Tongue (tissue), 3 donors: ENCODE measurements at places on chromosomes 16 and 17.
A peak's percentile ranks its signal among the peaks of the same experiment; 100 is the strongest.

DNA sequence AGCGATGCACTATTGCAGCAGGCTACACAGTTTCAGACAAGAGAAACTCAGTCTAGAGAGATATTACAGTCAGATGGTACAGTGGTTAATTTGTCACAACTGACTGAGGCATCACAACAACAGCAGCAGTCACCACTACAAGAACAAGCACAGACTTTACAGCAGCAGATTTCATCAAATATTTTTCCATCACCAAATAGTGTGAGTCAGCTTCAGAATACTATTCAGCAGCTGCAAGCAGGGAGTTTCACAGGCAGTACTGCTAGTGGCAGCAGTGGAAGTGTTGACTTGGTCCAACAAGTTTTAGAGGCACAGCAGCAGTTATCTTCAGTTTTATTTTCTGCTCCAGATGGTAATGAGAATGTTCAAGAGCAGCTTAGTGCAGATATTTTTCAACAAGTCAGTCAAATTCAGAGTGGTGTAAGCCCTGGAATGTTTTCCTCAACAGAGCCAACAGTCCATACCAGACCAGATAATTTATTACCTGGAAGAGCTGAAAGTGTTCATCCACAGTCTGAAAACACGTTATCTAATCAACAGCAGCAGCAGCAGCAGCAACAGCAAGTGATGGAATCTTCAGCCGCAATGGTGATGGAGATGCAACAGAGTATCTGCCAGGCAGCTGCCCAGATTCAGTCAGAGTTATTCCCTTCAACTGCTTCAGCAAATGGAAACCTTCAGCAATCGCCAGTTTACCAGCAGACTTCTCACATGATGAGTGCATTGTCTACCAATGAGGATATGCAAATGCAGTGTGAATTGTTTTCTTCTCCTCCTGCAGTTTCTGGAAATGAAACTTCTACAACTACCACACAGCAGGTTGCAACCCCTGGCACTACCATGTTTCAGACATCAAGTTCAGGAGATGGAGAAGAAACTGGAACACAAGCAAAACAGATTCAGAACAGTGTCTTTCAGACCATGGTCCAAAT lies 34.1 kb downstream of the NQO1 start:
- DNase-seq, result no peak

DNA sequence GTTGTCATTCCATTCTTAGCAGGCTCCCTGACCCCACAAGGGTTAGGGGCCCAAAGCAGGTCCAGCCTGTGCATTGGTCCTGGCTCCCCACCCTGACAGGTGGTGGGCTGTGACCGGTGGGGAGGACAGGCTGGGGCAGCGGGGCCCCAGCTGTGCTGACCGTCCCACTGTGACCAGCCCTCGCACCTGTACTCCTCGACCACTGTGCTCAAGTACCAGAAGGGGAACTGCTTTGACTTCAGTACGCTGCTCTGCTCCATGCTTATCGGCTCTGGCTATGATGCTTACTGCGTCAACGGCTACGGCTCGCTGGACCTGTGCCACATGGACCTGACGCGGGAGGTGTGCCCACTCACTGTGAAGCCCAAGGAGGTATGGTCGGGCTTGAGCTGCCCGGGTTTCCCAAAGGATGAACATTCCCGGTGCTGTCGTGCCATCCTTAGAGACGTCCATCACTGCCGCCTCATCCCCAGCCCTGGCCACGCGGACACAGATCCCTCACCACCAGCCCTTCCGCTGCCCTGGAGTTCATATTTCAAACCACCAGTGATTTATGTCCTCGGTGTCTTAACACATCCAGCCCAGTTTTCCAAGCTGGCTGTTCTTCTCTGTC lies 7.3 kb downstream of the DRC7 start:
- no peak for DNase-seq

DNA sequence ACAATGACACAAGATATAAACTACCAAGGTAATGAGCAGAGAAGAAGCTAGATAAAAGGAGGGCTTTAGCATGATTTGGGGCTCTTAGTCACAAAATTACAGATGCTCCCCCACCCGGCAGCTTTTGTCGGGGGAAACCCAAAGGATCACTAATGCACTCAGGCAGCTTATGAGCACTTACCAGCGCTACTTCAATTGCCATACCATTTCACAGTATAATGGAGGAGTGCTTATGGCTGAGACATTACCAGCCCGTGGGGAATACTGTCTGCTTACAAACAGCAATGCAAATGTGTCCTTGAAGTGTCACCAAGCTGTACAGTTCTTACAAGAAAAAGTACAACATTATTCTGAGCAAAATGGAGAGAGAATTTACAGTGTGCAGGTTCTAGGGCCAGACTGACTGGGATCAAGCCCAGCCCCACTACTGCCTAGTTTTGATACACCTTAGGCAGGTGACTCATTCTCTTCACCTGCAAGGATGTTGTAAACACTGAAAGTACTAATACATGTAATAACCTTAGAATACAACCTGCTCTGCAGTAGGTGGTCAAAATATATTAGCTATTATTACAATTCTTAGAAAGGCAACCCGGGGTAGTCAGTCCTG lies 16.3 kb downstream of the ANKFY1 start:
- no peak for DNase-seq

DNA sequence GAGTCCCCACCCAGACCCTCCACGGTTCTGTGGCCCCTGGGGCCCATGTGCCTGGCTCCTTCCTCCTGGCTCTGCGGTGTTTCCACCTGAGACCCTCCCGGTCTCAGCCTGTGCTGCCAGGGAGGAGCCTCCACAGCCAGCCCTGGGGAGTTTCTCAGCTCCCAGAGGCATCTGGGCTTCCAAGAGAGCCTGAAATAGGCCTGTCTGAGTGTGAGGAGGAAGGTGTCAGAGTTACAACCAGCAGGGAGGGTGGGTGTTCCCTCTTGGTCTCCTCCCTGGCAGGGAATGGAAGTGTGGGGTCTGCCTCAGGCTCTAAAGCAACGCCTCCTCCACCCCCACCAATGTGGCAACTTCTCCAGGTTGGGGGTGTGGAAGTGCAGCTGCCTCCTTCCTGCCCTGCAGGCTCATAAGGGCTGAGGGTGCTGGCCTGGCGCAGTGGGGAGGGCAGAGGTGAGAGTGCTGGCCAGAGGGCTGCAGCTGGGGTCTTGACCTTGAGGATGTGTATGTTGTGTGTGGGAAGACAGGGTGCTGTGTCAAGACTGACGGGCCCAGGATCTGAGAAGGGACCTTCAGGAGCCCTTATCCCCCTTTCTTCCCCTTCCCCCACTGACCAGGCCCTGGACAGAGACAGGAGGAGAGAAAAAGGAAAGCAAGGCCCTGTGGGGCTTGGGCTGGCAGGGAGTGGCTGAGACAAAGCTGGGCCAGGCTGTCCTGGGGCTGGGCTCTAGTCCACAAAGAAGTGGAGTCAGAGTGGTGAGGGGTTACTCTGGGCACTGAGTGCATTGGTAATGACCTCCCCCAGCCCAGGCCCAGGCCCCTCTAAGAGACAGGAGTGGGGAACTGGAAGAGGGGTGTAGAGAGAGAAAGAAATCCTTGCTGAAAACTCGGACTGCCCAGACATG lies 2.4 kb downstream of the CYGB start:
- DNase-seq, result no peak

DNA sequence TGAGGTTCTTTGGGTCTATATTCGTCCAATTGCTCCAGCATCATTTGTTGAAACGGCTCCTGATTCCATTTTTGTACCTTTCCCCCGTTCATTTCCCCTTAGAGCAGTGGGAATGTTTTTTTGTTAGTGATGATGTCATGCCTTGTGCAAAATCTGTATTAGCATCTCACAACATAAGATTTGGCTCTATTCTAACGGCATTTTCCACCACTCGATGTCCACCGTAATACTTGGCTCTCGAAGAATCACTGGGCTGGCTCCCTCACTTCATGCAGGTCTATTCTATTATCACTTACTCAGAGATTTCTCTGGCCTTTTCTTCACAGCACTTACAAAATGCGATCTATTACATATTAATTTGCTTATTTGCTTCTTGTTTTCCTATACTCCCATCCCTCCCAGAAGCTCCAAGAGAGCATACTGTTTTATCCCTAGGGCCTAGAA lies 571 bp upstream of the NME1 start:
- no peak for DNase-seq

GRCh38 chr17:14693382-14693781 lies 392.5 kb downstream of the HS3ST3B1 start:
- DNase-seq, result no peak

DNA sequence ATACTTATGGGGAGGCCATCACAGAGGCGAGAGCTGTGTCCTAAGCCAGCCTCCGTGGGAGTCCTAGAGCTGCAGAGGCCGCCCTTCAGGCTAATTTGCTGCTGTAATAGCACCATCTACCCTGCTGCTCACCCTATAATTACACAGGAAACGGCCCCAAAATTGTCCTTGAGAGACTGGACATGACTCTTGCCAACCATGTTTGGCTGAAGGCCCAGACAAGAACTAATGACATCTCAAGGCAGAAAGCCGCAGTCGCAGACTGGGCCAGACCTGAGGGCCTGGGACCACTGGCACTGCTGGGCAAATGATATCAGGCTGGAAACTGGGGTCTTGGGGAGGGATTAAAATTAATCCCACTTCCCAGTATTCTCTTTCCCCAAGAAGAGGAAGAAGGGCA lies 24.1 kb downstream of the PSMD7 start:
- no peak for DNase-seq

DNA sequence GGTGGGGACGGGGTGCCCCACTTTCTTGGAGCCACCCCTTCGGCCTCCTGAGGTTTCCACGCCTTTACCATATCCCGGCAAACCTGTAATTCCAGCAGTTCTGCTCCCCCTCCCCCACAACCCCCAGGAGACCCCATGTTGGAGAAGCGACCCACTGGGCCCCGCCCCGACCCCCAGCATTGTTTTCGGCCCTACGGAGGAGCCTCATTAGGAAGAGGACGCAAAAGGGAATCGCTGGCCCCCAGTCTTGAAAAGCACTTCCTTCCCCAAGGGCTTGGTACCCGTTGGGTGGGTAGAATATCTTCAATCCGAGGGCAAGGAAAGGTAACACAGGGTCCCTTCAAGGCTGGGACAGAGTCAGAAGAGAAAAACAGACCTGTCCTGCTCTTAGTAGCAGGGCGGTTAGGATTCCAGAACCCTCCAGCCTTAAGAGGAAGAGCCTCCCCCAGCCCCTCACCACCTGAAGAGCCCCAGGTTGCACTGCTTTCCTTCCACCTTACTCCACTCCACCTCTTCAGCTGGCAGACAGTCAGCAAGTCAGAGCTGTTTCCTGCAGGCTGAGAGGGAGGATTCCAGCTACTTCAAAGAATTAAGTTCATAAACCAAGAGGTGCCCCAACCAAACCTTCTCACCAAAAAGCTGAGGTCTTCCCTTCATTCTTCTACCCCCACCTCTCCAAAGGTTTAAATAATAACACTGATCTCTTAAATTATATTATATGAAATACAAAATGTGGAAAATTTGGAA lies 803 bp upstream of the TLCD2 start:
- no peak for DNase-seq

DNA sequence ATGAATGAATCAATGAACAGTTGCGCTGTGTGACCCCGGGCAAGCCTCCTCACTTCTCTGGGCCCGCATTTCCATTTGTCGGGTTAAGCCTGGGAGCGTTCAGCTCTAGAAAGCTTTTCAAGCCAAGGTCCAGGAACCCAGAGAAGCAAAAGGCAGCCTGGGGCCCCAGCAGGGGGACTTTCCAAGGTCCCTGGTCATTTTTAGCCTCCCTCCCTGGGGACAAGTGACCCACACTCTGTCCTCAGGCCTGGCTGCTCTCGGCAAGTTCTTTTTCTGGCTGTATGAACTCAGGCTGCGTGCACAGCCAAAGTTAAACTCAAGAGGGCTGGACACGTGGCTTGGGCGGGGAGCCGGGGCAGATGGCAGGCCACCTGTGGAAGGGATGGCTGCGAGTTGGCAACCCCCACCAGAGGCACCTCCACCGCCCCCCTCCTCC lies 41.4 kb upstream of the CIBAR2 start:
- peak; percentile 83 for DNase-seq

DNA sequence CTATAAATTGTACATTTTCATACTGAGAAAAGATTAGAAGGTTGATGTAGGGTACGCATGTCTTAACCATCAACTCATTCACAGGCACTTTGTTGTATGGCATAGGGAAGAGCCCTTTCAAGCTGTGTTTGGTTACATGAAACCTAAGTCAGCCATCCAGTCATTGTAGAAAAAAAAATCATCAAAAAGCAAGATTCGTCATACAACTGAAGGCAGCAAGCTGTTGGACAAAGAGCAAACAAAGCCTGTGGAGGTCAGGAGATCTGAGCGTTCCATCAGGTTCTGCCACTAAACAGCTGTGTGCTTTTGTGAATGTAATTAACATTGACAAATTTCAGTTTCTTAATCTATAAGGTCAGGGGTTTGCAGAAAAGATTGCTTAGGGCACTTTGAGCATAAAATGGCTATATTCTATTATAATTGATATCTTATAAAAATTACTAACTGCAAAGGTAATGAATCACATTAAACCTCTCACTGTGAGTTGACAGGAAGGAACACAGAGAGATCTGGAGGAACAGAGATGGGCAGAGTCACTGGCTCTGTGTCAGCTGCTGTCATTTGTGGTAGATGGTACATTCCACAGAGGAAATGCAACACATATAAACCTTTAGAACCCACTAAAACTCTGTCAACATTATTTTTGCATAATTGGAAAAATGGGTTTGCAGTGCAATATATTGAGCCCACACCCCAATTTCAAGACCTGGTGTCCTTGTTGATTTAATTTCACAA lies 66.3 kb upstream of the MYOCD start:
- no peak for DNase-seq

- no peak for DNase-seq
These were observed 266.4 kb downstream of the MAF start for GRCh38 chr16:79334127-79334526.

GRCh38 chr17:38747463-38748148 lies 530 bp downstream of the PCGF2 start:
- peak; percentile 69 for DNase-seq

GRCh38 chr17:83026311-83026811 lies 53.0 kb upstream of the METRNL start:
- DNase-seq, result no peak

DNA sequence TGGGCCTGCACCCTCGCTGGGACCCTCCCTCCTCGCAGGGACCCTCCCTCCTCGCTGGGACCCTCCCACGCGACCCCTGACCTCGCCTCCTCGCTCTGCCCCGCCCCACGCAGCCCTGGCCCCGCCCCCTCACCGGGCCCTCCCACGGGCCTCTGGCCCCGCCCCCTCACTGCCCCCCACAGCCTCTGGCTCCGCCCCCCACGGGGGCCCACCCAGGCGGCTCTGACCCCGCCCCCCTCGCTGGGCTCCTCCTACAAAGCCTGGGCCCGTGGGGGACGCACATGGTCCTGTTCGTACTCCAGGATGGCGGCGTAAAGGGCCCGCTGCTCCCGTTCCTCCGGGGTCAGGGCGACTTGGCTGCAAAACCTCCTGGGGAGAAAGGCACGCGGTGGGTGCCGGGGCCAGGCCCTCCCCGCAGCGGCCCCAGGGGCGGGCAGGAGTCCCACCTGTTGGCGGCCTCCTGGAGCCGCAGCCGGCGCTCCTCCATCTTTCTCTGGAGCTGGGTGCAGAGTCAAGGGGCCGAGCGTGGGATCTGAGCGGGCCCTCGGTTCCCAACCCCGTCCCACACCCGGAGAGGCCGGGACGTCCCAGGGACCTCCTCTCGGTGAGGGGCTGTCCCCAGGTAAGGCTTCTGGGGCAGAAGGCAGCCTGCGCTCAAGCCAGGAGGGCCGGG lies 9.0 kb downstream of the VPS9D1 start:
- DNase-seq, result peak; percentile 71

- no peak for DNase-seq
These were observed 91.4 kb downstream of the SYCE1L start for GRCh38 chr16:77290451-77291115.
